ENCODE measurements at places on chromosomes 3 and 15. TPM values are rescaled to one million over a fixed set of nuclear protein-coding genes. Genes with fewer than 3 reads are reported as not detected.

THRB gene
- not detected for total RNA-seq

USP13 gene
- 11.2 TPM for total RNA-seq

ITIH3 gene
- total RNA-seq = not detected

TXNRD3 gene
- total RNA-seq = 3.5 TPM

TMEM207 gene
- total RNA-seq = not detected

ATP8B4 gene
- total RNA-seq = 5.1 TPM

RASGRF1 gene
- not detected for total RNA-seq

WDR93 gene
- not detected for total RNA-seq

ACKR4 gene
- 0.09 TPM for total RNA-seq

CADM2 gene
- 0.05 TPM for total RNA-seq

P2RY14 gene
- total RNA-seq = 0.16 TPM

SIDT1 gene
- 19.7 TPM for total RNA-seq

MYO5C gene
- total RNA-seq = 0.42 TPM

ATP6V1A gene
- 48.3 TPM for total RNA-seq

SLC28A1 gene
- not detected for total RNA-seq

LTF gene
- not detected for total RNA-seq

NEO1 gene
- total RNA-seq = 8.0 TPM

PRKCD gene
- 26.5 TPM for total RNA-seq

ISLR gene
- not detected for total RNA-seq

GRCh38 chr3:117350371-117350770 lies 640.8 kb downstream of the TUSC7 start:
- DNase-seq = no peak
- no peak overlapping the region for H3K4me3 ChIP-seq
- no peaks in the 10 kb centered on the region for H3K4me1 ChIP-seq
- no peaks in the 10 kb centered on the region for H3K36me3 ChIP-seq

GRCh38 chr3:102511639-102512038 lies 76.8 kb downstream of the ZPLD1 start:
- no peaks in the 10 kb centered on the region for H3K4me1 ChIP-seq
- peaks cover 4% of the 10 kb centered on the region for H3K27me3 ChIP-seq
- no peaks in the 10 kb centered on the region for H3K36me3 ChIP-seq
- no peak overlapping the region for H3K4me3 ChIP-seq
- no peak overlapping the region for H3K27ac ChIP-seq

DNA sequence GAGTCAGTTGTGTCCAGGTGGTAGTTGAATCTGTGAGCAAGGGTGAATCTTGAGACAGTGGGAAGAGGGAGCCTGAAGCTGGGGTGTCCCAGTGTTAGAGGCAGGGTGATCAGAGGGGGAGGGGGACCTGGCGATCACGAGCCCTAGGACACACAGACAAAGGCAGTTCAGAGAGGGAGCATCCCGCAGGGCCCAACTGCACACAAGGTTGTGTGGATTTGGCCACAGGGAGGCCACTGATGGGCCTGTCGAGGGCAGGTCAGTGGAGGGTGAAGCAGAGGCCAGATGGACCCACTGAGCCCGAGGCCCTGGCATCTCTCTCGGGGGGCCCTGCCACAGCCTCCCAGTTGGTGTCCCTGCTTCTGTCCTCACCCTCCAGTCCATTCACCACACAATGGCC lies 48.6 kb upstream of the SMAD6 start:
- no peak for DNase-seq
- no peak overlapping the region for H3K27ac ChIP-seq
- no peaks in the 10 kb centered on the region for H3K36me3 ChIP-seq
- no peak overlapping the region for H3K4me3 ChIP-seq
- H3K4me1 ChIP-seq = peaks cover 5% of the 10 kb centered on the region

GRCh38 chr15:34154725-34155204 lies 52.9 kb downstream of the PGBD4 start:
- H3K27ac ChIP-seq = peak overlapping the region; percentile 44
- peak; percentile 32 for DNase-seq
- H3K4me3 ChIP-seq = no peak overlapping the region

DNA sequence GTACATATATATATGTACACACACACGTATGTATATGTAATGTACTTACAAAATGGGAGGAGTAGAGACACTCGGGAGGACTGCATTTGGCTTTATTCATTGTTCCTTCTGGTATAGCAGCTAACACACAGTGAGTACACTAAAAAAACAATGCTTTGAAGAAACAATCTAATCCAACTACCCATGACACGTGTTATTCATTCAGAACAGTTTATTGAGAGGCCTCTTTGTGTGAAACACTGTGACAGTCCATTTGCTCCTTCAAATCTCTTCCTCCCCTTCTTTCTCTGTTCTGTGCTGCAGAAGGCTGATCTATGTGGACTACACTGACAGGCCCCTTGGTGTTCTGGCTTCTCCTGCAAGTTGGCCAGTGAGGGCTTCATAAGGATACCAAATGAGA lies 1075.9 kb upstream of the CFAP20DC start:
- H3K4me1 ChIP-seq = peaks cover 4% of the 10 kb centered on the region
- DNase-seq = no peak
- H3K27ac ChIP-seq = no peak overlapping the region
- no peaks in the 10 kb centered on the region for H3K27me3 ChIP-seq
- H3K36me3 ChIP-seq = no peaks in the 10 kb centered on the region

- no peak overlapping the region for H3K4me3 ChIP-seq
- H3K27ac ChIP-seq = no peak overlapping the region
- DNase-seq = no peak
These were observed 43.4 kb downstream of the GPR160 start for GRCh38 chr3:170081079-170081741.

DNA sequence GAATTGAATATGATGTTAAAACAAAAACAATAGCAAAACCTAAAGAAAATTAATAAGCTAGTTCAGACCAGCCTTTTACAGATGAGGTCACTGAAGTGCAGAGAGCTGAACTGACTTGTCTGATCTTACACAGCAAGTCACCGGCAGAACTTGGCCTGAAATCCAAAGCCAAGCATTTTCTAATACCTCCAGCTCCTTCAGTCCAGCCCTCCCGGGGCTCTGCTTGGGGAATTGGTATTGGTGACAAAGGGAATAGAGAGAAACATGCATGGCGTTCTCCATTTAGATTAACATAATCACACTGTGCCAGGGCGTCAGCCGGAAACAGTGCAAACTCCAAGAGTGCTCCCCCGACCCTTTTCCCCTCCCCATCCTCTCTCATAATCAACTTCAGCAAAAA lies 14.1 kb upstream of the ZSCAN2 start:
- H3K36me3 ChIP-seq = no peaks in the 10 kb centered on the region
- no peak overlapping the region for H3K27ac ChIP-seq
- H3K27me3 ChIP-seq = no peaks in the 10 kb centered on the region

DNA sequence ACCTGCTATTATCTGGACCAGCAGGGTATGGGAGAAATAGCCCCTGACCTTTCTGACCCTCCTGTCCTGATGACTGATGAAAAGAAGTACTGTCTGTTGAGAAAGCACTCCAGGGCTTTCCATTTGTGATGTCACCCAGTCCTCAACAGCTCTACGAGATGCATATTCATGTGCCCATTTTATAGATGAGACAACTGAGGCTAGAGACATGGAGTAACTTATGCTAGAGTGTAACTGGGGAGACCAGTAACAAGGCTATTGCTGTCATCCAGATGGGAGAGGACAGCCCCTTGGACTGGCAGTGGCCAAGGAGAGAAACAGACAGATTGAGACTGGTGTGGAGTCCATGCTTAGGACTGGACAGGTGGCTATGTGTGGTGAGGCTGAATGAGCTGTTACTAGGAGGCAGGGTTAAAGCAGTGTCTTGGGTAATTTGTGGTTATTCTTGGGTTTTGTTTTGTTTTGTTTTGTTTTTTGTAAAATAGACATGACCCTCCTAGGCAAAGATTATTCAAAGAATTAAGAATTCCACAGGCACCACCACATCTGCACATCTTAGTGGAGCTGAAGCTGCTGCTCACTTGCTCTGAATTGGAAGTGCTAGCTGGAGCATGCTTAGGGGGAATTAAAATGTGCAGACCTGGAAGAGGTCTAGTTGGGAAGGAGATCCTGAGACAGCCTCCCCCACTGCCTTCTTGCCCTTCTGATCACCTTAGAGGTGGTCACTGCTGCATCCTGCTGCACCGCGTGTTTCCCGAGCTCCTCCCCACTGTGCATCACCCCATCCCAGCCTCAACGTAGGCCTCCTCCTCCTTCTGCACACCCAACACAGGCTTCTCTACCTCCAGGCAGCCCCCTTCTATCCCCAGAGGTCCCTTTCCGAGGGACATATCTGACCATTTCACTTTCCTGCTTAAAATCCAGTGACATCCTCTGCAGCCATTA lies 8.4 kb downstream of the HRH1 start:
- no peaks in the 10 kb centered on the region for H3K4me1 ChIP-seq
- no peak overlapping the region for H3K4me3 ChIP-seq
- H3K27me3 ChIP-seq = peaks cover 32% of the 10 kb centered on the region
- H3K36me3 ChIP-seq = no peaks in the 10 kb centered on the region
- no peak overlapping the region for H3K27ac ChIP-seq

- no peaks in the 10 kb centered on the region for H3K36me3 ChIP-seq
- no peak for DNase-seq
- peaks cover 5% of the 10 kb centered on the region for H3K4me1 ChIP-seq
- no peak overlapping the region for H3K27ac ChIP-seq
- H3K4me3 ChIP-seq = no peak overlapping the region
These were observed 33.3 kb downstream of the TM4SF18 start for GRCh38 chr3:149299938-149300801.

GRCh38 chr3:52119826-52120225 lies 34.4 kb downstream of the POC1A start:
- H3K27ac ChIP-seq = no peak overlapping the region
- no peak overlapping the region for H3K4me3 ChIP-seq
- peaks cover 5% of the 10 kb centered on the region for H3K36me3 ChIP-seq
- DNase-seq = no peak
- H3K4me1 ChIP-seq = peaks cover 2% of the 10 kb centered on the region

DNA sequence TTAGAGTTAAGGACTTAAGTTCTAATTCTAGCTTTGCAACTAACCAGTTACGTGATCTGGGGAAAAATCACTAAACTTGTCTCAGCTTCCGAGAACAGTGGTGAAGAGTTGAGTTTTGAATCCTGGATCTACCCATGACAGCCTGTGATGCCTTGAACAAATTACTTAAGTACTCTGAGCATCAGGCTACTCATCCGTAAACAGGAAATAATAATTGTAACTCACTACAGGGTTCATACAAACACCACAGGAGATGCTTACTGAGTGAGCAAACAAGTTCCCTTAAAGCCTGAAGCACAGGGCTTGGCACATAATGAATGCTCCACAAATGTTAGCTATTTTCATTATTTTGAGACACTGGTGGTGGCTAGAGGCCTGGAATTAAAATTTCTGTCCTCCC lies 158.8 kb downstream of the ERC2 start:
- no peak for DNase-seq
- no peak overlapping the region for H3K27ac ChIP-seq
- no peaks in the 10 kb centered on the region for H3K36me3 ChIP-seq
- no peak overlapping the region for H3K4me3 ChIP-seq

DNA sequence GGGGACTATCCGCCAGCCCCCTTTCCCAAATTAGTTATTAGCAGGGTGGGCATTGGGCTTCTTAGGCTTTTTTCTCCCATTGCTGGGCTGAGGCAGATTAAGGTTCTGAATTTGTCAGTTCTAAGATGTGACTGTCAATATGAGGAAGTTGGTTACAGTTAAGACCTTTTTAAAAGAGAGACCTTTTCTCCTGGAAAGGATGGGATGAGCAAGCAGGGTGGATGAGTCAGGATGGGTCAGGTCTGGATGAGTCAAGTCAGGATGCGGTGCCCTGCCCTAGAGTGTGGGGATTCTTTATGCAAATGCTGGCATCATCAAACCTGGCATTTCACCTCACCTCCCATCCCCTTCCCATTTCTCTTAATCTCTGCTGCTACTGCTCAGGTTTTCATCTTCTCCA lies 1.9 kb downstream of the AEN start:
- H3K4me3 ChIP-seq = peak overlapping the region; percentile 90
- H3K4me1 ChIP-seq = peaks cover 60% of the 10 kb centered on the region
- peaks cover 55% of the 10 kb centered on the region for H3K36me3 ChIP-seq
- peaks cover 5% of the 10 kb centered on the region for H3K27me3 ChIP-seq

- peaks cover 5% of the 10 kb centered on the region for H3K36me3 ChIP-seq
- H3K4me1 ChIP-seq = no peaks in the 10 kb centered on the region
- no peak overlapping the region for H3K27ac ChIP-seq
- no peak overlapping the region for H3K4me3 ChIP-seq
These were observed 21.8 kb downstream of the METTL6 start for GRCh38 chr3:15405448-15406050.

DNA sequence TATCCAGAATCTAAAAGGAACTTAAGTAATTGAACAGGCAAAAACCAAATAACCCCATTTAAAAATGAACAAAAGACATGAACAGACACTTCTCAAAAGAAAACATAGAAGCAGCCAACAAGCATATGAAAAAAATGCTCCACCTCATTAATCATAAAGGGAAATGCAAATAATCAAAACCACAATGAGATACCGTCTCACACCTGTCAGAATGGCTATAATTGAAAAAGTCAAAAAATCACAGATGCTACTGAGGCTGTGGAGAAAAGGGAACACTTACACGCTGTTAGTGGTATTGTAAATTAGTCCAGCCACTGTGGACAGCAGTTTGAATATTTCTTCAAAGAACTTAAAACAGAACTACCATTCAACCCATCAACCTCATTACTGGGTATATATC lies 220.7 kb downstream of the MEX3B start:
- no peak overlapping the region for H3K27ac ChIP-seq
- H3K27me3 ChIP-seq = peaks cover 3% of the 10 kb centered on the region
- no peak for DNase-seq
- H3K36me3 ChIP-seq = no peaks in the 10 kb centered on the region
- no peaks in the 10 kb centered on the region for H3K4me1 ChIP-seq
- H3K4me3 ChIP-seq = no peak overlapping the region

- no peak overlapping the region for H3K27ac ChIP-seq
- H3K27me3 ChIP-seq = no peaks in the 10 kb centered on the region
- DNase-seq = no peak
- H3K36me3 ChIP-seq = no peaks in the 10 kb centered on the region
- no peak overlapping the region for H3K4me3 ChIP-seq
- peaks cover 5% of the 10 kb centered on the region for H3K4me1 ChIP-seq
These were observed 34.3 kb downstream of the TMEM40 start for GRCh38 chr3:12724794-12725193.

GRCh38 chr3:104257486-104257885 lies 1109.2 kb upstream of the ALCAM start:
- no peak overlapping the region for H3K4me3 ChIP-seq
- no peaks in the 10 kb centered on the region for H3K4me1 ChIP-seq
- no peak for DNase-seq
- no peak overlapping the region for H3K27ac ChIP-seq

GRCh38 chr3:55795746-55796145 lies 308.6 kb upstream of the WNT5A start:
- H3K4me1 ChIP-seq = no peaks in the 10 kb centered on the region
- H3K27me3 ChIP-seq = no peaks in the 10 kb centered on the region
- H3K4me3 ChIP-seq = no peak overlapping the region
- DNase-seq = no peak

- no peak overlapping the region for H3K4me3 ChIP-seq
- H3K36me3 ChIP-seq = no peaks in the 10 kb centered on the region
- DNase-seq = no peak
- peaks cover 2% of the 10 kb centered on the region for H3K4me1 ChIP-seq
- H3K27me3 ChIP-seq = no peaks in the 10 kb centered on the region
These were observed 45.8 kb upstream of the KLF13 start for GRCh38 chr15:31280831-31281216.
